Fibroblast of skin of left biceps (primary cell): ENCODE measurements at places on chromosomes 4 and X.

DNA sequence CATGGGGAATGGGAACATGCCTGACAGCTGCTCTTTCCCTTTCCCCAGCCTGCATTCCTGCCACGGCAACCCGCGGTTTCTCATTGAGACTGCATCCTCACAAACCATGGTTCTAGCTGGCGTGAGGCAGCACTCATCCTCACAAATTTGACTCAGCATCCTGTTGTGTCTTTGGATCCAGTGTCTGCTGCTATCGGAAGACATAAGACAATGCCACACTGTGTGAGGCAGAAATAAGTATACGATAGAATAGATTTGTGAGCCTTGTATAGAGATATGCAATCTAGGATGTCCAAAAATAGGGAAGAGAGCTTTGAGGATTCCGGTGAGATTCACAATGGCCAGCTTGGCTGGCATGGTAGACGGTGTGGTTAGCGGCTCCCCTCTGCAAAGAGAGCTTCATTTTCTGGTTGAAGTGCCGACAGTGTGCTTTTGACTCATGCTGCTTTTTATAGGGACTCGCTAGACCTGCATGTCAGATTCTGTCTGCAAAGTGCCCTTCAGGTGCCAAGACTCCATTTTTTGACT is 161.3 kb upstream of the PSAPL1 start:
- no peak for DNase-seq

DNA sequence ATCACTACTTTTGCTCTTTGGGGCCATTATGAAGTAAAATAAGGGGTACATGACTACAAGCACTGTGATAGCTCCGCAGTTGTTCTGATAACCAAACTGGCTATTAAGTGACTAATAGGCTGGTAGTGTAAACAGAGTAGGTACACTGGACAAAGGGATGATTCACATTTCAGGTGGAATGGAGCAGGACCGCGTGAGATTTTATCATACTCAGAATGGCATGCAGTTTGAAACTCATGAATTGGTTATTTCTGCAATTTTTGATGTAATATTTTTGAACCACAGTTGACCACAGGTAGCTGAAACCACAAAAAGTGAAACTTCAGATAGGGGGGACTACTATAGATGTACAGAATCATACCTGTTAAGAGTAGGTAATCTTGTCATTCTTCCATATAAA is 55.8 kb downstream of the PAK3 start:
- no peak for DNase-seq

DNA sequence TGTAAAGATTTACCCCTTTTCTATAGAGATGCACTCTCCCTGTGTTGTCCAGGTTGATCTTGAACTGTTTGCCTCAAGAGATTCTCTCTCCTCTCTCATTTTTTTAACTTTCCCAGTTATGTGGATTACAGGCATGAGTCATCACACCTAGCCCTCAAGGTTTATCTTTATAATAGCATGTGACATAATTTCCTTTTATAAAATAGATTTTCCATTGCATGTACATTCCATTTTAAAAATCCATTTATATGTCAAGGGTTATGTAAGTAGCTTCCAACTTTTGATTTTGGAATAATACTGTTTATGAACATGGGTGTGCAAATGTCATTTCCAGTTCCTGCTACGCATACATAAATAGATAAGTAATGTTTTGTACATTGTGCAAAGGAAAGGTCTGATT is 20.6 kb downstream of the ZNF721 start:
- DNase-seq: no peak

DNA sequence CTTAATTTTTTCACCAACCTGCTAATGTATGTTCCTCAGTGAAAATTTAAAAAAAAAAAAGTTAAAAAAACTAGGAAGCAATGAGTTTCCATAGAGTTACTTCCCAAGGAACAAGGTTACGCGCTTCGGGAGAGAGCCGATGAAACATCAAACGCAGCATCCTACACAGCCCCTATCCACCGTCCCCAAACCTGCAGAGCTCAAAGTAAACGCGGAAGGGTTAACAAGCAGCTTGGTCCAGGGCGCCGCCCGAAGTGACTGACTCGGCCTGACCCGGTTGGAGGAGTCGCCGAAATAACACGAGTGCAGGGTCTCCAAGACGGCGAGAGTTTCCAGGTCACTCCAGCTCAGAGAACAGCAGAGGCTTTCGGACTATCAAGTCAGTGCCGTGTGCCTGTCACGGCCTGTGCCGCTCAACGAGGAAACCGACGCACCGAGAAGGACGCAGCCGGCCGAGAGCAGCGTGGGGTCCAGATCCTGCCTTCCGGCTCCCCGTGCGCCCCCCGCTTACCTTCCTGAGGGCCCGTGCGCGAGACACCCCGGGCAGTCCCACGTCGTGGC is 512 bp downstream of the NOP14 start:
- DNase-seq: no peak

GRCh38 chr4:37043342-37043741 is 201.2 kb upstream of the NWD2 start:
- DNase-seq: no peak

GRCh38 chrX:9403374-9403773 is 61.5 kb upstream of the TBL1X start:
- DNase-seq: no peak

- DNase-seq: no peak
These were observed 120.3 kb downstream of the EVC2 start for GRCh38 chr4:5588046-5588445.

DNA sequence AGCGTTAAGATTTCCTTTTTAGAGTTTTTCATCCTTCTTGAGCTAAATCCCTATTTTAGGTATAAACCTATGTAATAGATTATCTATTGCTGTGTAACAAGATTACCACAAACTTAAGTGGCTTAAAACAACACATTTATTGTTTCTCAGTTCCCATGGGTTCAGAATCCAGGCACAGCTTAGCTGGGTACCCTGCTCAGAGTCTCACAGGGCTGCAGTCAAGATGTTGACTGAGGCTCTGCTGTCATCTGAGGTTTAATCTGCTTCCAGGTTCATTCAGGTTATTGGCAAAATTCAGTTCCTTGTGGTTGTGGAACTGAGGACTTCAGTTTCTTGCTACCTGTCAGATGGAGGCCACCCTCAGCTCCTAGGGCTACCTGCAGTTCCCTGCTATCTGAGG is 60.9 kb downstream of the GK start:
- DNase-seq: no peak

GRCh38 chrX:22193851-22194659 is 78.7 kb upstream of the CBLL2 start:
- DNase-seq: no peak

- no peak for DNase-seq
These were observed 10.7 kb upstream of the PDHA1 start for GRCh38 chrX:19332983-19333382.

- no peak for DNase-seq
These were observed 584.2 kb upstream of the INTU start for GRCh38 chr4:127048376-127049044.

DNA sequence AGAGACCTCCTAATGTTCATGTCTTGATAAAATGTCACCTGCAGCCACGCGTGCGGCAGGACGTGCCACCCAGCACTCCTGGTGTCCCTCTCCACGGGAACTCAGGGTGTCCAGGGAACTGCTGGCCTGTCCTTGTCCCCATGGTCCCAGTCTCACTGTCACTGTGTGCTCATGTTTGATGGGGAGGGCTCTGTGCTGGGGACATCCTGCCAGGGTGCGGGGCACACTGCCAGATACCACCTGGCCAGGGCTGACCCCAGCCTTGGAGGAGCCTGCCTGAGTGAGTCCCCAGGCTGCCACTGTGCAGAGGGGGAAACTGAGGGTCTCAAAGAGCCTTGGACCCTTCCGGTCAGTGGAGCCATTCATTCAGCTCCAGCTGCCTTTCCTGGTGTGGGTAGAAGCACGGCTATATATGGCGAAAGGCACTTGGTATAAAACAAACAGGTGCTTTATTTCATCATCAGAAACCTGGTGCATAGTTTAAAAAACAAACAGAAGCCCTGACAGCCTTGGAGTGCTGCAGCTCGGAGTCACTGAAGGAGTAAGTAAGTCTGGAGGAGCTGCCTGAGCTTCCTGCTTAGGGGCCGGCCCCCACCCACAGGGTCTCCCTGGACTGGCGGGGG is 33.0 kb downstream of the NOP14 start:
- DNase-seq: no peak

DNA sequence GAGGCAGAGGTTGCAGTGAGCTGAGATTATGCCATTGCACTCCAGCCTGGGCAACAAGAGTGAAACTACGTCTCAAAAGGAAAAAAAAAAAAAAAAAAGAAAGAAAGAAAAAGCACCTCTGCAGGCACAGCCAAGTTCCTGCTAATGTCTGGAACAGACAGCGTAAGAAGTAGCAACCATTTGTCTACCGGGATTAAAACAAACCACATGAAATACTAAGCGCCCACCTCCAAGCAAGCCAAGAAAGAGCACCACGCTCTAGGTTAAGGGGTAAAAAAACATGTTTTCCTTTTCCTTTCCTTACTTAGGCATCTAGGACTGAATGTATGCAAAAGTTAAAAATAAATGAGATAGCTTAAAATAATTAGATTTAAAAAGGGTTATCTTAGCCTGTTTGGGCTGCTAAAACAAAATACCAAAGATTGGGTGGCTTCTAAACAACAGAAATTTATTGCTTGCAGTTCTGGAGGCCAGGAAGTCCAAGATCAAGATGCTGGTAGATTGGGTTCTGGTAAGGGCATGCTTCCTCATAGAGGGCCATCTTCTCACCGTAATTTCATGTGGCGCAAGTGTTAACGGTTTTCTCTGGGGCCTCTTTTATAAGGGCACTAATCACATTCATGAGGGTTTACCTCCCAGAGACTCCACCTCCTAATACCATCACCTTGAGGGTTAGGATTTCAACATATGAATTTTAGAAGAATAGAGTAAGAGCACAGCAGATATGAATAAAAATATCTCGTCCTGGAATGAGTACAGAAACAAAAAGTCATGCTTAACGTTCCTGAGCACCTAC is 12.3 kb downstream of the GPC4 start:
- no peak for DNase-seq

DNA sequence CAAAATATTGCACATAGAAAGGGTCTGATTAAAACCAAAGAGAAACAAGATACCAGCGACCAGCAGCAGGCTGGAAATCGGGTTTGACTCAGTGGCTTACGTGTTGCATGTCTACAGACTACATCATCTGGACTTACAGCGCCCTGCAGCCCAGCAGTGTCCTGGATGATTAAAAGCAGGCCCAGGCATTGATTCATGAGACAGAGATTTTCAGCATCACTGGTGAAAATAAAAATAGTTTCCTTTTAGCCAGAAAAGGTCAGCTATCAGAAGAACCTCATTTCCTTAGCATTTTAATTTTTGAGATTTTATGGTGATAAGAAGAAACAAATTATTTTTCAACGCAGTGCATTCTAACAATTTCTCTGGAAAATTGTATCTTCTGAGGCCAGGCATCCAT is 190.6 kb downstream of the PTTG2 start:
- DNase-seq: peak; percentile 68

GRCh38 chrX:115054876-115055275 is 37.5 kb upstream of the IL13RA2 start:
- DNase-seq: no peak

- DNase-seq: no peak
These were observed 52.8 kb upstream of the DHX15 start for GRCh38 chr4:24637173-24637572.

DNA sequence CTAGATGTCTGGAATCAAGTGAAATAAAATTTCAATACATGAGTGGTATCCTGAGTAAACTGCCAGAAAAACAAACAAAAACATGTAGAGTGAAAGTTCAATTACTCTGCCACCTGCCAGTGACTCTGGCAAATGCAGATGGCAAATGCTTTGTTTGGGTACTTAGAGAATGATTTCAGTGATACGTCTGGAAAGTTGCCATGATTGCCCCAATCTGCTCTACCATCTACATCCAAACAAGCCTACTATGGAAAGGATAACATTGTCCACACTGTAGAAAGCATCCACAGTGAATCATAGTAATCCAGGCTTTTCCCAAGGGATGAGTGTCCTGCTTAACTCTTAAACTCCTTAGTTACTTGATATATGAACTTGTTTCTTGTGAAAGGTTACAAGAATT is 3.4 kb downstream of the SPATA4 start:
- DNase-seq: no peak

- no peak for DNase-seq
These were observed 99.2 kb downstream of the NSUN7 start for GRCh38 chr4:40848940-40849339.

DNA sequence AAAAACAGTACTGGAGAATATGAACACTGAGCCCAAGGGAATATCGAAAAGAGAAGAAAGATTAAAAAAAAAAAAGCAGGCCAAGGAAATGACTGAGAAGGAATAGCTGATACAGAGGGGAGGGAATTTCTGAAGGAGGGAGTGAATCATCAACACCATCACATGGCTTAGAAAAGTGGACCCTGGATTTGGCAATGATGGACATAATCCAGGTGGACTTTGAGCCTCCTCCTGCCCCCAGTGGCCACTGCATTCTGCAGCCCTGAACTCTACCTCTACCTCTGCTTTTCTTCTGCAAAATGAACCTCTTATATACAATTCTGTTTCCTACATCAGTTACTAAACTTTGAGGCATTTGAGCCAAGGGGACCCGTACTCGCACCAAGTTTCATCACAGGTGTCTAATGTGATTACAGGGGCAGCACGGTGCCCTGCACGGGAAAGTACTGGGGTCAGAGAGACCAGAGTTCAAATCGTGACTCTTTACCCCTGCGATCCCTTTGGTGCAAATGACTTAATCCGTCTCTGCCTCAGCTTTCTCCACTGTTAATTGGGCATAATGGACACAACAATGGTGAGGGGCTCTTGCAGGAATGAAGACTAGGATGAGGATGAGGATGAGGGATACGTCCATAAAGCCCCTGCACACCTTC is 1.1 kb downstream of the OCIAD2 start:
- DNase-seq: no peak

DNA sequence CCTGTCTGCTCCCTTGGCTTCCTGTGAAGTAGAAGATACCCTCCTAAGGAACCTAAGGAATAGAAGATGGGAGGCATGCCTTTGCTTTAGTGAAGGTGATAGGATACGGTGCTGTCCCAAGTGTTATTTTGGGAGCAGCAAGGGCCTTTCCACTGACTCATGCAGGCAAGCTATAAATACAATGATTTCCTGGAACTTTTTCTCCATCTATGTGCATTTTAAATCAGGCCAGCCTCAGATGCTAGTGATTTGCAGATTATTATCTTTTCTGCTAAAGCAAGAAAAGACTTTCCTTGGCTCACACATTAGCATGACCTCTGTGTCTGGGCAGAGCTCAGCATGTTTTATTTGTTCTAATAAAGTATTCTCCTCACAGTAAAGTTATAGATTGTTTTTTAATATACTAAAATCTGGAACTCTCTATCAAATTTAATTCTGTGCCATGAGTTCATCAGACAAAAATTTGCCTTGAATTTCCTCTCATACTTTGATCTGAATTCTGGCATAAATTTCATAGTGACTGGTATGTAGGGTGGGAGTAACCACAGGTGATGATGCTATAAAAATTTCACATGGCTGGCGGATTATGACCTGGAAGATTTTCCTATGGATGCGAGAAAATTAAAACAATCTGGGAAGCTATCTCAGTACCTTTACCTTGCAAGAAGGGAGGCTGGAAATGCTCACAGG is 131.7 kb downstream of the REPS2 start:
- DNase-seq: peak; percentile 41
